Bone marrow (tissue), 2 donors: ENCODE measurements at places on chromosomes 2 and 18.

DNA sequence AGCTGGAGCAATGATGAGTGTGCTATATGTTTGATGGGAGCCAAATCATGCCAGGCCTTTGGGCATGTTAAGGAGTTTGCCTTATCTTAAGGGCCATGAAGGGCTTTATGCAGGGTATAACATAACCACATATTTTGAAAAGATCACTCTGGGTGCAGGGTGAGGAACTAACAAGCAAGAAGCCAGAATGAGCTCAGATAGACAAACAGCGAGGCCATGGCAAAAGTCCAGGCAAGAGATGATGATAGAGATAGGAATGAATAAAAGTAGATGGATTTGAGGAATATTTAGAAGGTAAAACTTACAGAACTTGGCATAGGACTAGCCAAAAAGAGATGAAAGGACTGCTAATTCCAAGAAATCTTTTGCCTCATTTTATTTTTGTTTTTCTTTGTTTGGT is 6.7 kb downstream of the GALNT3 start:
- no peak for DNase-seq

GRCh38 chr2:232887171-232887850 is 17.2 kb downstream of the SNORC start:
- DNase-seq: no peak

DNA sequence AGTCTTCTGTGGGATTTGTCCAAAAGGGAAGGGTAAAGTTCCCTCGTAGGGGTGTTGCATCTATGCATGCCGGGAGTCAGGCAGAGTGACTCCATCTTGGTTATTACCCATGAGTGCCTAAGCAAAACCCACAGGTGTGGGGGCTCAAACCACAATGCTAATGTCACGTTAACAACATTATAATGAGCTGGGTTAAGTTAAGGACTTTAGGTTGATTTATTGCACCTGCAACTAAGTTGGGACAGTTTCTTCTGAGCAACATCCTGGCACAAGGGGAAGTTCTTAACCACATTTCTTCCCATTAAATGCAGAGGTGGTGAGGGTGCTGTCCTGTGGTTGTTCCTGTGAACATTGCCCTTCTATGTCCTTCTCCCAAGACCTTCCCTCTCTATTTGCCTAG is 1596.8 kb upstream of the SLC39A10 start:
- no peak for DNase-seq

DNA sequence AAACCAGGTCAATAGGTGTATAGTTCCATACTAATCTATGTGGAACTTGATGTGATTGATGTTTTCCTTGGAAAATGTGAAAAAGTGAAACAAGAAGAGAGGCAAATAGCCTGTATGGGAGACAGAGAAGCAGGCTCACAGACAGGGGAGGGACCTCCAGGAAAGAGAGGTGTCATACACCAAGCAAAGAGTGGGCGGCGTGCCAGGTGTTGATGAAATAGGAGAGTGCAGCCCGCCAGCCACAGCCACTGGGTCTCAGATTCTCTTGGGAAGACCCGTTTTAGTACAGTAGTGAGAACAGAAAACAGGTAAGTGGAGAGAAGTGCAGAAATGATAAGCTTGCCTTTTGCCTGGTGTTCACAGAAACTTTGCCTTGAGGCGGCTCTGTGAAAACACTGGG is 301.9 kb downstream of the ZNF407 start:
- no peak for DNase-seq

DNA sequence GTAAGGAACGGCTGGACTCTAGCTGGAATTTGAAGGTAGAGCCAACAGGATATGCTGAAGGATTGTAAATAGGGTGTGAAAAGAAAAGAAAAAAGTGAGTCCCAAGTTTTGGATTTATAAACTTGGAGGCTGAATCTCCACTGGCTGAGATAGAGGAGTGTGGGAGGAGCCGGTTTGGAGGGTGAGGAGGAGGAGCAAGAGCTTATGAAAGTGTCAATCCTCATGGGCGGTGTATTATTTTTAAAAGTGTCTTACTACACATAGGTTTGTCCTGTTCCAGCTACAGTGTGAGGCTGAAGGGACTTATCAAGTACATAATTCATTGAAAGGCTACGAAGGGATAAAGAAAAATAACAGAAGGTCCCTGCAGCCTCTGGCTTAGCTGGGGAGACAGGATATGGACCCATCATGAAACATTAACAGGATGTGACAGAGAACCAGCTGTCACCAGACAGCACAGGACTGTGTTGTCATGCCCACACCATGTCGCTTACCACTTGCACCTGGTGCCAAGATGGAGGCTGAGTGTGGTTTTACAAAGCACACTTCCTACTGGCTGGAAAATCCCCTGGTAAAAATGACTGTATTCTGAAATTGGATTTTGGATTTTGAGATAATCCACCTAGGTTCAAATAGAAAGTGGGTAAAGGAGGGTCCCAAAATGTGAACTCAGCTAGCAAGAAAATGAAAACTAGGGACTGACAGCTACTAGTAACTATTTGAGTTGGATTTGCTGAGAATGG is 2.5 kb upstream of the MREG start:
- no peak for DNase-seq

DNA sequence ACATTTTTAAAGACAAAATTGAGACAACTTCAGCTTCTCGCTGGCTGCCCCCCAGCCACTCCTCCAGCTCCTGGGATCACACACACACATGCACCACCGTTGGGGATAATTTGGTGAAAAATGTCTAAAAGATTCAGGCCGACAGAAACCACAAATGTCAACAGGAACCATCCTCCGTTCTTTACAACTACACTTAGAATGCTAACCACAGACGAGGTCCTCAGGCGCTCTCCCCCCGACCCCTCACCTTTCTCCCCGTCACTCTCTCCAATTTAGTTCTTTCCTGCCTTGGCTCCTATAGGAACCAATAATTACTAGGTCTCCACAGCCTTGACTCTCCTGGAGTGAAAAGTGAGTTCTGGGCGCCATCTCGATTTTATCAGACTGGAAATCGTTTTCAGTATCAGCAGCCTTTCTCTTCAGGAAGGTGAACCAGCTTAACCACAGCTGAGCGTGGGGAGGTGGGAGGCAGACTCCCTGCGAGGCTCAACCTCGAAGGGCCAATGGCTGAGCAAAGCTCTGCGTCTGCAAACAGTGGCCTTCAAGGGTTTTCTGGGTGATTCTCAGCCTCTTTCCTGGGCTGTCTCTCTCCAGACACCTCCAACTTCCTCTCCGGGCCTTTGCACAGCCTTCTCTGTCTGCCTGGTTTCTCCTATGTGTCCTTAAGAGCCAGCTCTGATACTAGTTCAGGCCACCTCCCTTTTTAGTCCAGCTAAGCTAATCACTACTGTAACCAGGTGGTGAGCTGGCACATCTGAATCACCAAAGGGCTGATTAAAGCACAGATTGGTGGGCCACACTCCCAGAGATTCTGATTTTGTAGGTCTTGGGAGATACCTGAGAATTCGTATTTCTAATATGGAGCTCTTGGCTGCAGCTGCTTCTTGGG is 115.7 kb upstream of the COPS8 start:
- no peak for DNase-seq

- DNase-seq: no peak
These were observed 56.4 kb upstream of the ITGA6 start for GRCh38 chr2:172370821-172371455.
